Stimulated activated CD4-positive, alpha-beta T cell treated with anti-CD3 and anti-CD28 coated beads, Interleukin-1b, Interleukin-23, amount 100 ng/mL, for 1 hour (primary cell): ENCODE measurements at places on chromosomes 13 and 19.

DNA sequence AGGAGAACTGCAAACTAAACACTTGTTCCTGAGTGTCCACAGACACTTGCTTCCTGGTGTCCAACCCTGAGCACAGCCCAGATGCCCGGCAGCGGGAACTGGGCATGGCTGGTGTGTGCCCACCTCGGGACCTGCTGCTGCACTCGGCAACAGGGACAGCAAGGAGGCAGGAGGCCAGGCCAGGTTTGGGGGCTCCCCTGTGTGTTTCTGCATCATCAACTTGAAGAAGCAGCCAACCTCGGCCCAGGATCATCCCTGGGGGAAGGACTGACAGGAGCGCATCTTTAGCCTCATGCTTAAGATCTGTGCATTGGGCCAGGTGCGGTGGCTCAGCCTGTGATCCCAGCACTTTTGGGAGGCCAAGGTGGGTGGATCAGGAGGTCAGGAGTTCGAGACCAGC lies 35.1 kb upstream of the LDLR start:
- DNase-seq, result no peak

- DNase-seq, result no peak
These were observed 44.8 kb downstream of the BRD4 start for GRCh38 chr19:15287496-15287895.

DNA sequence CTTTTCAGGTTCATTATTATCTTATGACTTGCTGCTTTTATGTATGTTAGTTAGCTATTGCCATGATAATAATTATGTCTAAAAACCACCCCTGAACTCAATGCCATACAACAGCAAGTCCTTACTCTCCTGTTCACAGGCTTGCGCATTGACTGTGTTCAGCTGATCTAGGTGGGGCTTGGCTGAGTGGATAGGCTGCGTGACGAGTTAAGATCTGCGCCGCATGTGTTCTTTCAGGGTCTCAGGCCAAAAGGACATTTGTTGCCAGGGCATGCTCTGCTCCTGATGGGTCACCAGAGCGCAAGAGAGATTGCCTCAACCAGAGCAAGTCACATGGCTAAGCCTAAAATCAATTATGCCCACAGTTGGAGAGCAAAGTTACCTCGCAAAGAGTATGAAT lies 859 bp downstream of the ZNF568 start:
- DNase-seq, result no peak

DNA sequence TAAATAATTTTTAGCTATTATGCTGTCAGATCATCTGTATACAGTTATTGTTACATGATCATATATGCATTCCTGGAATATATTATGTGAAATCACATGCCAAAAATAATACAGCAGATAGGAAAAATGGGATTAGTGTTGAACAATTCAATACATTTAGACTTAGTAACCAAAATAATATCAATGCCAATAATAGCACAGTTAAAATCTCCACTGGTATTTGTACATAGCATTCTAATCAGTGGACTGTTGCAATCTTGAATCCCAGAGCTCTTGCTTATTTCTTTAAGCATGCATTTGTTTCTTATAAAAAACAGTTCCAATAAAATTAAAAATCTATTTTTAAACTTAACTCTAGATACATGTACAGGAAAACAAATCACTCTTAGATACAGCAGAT lies 2772.2 kb downstream of the PCDH9 start:
- DNase-seq, result no peak

GRCh38 chr13:27631665-27632064 lies 10.0 kb downstream of the POLR1D start:
- no peak for DNase-seq

- peak; percentile 63 for DNase-seq
These were observed 1.9 kb downstream of the KLF1 start for GRCh38 chr19:12884926-12885748.

DNA sequence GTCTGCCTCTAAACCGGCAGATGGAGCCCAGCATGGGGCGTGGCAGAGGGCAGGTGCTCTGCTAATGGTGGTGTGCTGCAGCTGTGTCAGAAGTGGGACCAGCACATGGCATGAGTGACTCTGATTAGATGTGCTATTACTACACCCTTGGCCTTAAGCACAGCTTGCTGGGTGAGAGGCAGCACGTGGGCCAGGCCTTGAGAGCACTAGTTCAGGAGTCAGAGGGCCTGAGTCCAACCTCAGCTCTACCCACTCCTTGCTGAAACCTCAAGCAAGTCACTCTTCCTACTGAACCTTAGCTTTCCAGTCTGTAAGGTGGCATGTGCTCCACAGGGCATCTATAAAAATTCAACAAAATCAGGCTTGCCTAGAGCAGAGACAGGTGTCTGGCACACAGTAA lies 22.7 kb downstream of the AKT2 start:
- no peak for DNase-seq

DNA sequence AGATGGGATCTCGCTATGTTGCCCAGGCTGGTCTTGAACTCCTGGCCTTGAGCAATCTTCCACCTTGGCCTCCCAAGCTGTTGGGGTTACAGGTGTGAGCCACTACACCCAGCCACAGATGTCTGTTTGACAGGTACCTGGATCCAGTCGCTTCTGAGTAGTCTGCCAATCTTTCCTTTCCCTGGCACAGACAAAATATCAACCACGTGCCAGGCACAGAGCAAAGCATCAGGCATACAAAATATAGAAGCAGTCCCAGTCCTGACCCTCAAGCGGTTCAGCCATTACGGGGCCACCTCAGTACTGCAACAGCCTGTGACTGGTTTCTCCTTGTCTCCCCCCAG lies 3.8 kb downstream of the ELAVL1 start:
- no peak for DNase-seq

DNA sequence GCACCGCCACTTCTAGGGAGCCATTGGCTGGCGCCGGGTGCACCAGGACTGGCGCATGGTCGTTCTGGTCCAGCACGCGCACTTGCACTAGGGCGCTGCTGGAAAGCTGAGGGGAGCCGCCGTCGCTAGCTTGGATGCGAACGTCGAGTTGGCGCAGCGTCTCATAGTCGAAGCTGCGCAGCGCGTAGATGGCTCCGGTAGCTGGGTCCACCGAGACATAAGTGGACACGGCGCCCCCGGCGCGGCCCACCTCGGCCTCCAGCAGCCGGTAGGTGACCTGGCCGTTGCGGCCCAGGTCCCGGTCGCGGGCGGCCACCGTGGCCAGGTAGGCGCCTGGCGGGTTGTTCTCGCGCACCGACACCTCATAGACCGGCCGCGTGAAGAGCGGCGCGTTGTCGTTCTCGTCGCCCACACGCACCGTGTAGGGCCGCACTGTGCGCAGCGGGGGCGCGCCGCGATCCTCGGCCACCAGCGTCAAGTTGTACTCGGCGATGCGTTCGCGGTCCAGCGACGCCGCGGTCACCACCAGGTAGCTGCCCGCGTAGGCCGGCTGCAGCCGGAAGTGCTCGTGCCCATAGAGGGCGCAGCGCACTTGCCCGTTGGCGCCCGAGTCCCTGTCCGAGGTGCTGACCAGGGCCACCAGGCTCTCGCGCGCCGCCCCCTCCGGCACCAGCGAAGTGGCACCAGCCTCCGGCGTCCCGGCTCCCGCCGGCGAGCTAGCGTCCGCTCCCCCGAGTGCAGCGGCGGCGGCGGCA lies 1.7 kb downstream of the PCDH8 start:
- no peak for DNase-seq

DNA sequence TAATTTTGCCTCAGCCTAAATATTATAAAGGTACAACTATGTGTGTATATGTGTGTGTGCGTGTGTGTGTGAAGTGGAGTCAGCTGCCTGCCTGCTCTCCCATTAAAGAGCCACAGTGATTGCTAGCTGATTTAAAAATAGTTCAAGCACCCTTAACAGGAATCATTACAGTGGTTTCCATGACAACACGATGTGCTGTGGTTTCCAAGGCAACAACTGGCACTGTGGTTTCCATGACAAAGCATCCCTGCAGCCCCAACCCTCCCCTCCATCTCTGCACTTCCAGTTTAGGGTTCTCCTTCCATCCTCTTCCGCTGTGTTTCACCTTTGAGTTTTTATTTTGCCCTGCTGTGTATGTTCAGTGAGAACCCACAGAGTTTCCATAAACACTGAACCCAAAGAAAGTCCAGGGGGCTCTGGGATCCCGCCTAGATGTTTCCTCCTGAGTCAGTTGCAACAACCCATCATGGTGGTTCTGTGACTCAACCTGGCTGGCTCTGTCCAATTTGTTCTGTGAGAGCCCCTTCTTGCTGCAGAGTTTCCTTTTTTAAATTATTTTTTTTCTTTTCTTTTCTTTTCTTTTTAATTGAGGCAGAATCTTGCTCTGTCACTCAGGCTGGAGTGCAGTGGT lies 7.1 kb upstream of the PNMA8A start:
- no peak for DNase-seq

DNA sequence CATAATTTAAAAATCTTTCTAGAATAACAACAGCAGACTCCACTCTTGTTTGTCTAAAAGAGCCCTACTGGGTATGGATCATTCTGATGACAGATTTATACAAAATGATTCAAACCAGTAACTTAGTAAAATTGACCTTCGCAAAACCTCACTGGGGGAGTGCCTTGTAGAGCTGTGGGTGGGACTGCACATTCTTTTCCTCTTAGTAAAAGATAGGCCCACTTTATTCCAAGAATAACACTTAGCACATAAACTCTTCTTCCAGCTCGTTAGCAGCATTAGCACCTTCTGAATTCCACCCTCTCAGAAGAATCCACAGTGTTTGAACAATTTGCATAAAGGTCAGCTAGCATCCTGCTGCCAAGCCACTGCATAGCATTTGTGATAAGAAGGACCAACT lies 106.8 kb downstream of the STOML3 start:
- DNase-seq, result no peak

DNA sequence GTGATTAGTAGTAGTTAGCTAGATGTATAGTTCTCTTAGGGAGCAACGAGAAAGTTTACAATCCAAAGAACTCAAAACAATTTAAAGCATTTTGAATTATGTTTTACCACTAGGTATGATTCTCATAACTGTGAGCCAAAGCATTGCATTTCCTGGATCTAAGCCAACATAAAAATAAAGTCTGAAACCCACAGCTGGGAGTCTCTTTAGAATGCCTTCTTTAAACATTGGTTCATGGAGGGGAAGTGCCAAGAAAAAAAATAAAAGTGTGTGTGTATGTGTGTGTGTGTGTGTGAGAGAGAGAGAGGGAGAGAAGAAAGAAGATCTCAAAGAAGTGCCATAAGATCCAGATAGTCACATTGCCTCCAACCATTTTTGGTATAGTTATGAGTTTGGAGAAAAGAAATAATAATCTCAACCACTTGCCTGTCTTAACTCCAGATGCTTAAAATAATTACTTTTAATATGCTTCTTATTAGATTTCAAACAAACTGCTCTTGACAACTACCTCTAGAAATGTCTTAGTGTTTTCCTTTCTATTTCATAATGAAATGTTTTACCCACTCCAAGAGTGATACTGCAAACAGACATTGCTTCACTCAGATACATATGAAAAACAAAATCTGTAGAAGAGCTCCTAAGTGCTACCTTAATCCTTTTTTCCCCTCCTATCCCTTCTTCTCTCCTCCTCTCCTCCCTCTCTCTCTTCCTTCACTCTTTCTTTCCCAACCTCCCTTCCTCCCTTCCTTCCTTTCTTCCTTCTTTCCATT lies 554.1 kb downstream of the KCTD12 start:
- no peak for DNase-seq

DNA sequence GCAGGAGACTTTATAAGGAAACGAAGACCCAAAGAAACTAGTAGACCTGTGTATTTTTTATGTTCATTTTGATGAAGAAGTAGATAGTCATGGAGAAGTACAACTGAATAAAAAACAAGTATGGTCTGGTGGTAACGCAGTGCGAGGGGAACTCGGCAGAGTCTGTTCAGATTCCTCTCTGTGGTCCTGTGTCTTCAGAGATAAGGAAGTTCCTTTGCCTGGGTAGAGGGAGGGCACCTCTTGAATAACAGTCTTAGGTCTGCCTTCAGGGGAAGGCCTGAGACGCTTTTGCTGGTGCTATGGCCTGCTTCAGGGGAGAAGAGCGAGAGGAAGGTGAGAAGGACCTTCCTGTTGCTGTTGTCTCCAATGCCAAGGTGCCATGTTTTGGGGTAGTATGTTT lies 25.9 kb upstream of the SLC46A3 start:
- DNase-seq, result no peak

DNA sequence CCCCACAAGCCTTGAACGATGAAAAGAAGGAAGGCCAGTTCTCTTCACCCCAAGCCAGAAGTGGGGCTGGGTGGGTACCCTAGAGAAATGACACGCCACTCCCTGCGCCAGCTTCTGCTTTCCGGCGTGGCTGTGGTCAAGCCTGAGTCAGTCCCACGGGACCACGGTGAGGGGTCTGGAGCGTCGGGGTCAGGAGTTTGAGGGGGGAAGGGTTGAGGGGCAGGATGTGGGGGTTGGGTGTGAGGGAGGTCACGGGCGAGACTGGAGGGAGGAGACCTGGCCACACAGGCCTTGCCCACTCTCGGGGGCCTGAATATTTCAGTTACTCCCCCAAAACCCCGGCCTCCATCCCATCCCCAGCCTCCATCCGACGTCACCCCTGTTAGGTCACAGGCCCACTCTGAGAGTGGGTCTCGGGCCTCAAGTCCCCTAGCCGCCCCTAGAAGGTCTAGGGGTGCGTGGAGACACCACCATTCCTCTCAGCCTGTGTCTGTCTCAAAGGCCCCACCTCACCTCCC lies 500 bp upstream of the IFI30 start:
- DNase-seq, result no peak

GRCh38 chr19:10278935-10279334 lies 7.8 kb upstream of the ICAM4 start:
- no peak for DNase-seq

DNA sequence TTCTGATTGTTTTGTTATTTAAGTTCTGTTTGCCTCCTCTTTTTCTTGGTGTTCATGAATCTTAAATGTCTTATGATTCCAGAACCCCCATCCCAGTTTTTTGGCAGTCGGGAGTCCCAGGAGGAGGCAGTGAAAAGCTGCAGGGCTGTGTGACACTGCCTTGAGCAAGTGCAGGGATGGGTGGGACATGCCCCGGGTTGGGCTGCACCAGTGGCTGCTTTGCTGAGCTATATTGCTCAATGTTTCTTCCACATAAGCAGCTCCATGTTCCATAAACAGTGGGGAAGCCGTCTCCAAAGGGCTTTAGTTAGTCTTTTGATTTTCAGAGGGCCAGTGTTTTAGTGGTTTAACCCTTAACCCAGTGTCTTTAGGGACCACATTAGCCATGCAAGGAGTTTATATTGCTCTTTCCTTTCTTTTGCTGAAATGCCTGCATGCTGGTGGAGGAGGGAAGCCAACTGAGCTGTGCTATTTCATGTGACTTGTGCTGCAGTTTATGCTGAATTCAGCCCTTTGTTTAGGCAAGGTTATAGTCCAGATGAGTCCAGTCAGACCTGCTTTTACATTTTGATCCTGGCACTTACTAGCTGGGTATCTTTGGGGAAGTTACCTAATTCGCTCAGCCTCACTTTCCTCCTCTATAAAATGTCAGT lies 13.1 kb downstream of the ATP8A2 start:
- DNase-seq, result no peak

GRCh38 chr13:26719356-26719945 lies 41.1 kb downstream of the GPR12 start:
- DNase-seq, result no peak

GRCh38 chr13:110463871-110464510 lies 97.5 kb downstream of the RAB20 start:
- no peak for DNase-seq
